HT-29 (cell line): ENCODE measurements at places on chromosomes 5 and 9.
A peak's percentile ranks its signal among the peaks of the same experiment; 100 is the strongest.

DNA sequence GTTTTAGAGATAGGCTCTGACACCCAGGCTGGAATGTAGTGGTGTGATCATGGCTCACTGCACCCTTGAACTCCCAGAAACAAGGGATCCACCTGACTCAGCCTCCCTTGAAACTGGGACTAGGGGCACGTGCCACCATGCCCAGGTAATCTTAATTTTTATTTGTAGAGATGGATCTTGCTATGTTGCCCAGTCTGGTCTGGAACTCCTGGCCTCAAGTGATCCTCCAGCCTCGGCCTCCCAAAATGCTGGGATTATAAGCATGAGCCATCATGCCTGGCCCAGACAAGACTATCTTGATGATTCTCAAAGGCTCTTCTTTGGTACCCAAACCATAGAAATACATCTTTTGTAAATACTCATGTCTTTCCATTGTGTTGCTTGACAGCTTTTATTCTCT lies 10.8 kb downstream of the OSMR start:
- no peak for DNase-seq

- DNase-seq = no peak
Measured at GRCh38 chr5:36145311-36145710, 6.4 kb downstream of the LMBRD2 start.

DNA sequence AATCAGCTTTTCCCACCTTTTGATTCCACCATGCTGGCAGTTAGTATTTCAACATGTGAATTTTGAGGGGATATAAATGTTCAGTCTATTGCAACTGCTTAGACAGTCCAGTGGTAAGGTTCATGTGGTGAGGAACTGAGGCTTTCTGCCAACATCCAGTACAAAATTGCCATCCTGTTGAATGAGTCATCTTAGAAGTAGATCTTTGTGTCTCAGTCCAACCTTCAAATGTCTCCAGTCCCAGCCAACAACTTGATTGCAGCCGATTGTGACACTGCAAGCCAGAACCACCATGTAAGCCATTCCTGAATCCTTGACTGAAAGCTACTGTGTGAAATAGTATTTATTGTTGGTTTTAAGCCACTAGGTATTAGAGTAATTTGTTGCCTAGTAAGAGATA lies 331.5 kb upstream of the GRIN3A start:
- no peak for DNase-seq

GRCh38 chr5:140347360-140347759 lies 957 bp upstream of the HBEGF start:
- no peak for DNase-seq

- DNase-seq = no peak
Measured at GRCh38 chr9:79220251-79220650, 351.5 kb upstream of the TLE4 start.

- DNase-seq = no peak
Measured at GRCh38 chr5:37557734-37558293, 178.7 kb downstream of the WDR70 start.

DNA sequence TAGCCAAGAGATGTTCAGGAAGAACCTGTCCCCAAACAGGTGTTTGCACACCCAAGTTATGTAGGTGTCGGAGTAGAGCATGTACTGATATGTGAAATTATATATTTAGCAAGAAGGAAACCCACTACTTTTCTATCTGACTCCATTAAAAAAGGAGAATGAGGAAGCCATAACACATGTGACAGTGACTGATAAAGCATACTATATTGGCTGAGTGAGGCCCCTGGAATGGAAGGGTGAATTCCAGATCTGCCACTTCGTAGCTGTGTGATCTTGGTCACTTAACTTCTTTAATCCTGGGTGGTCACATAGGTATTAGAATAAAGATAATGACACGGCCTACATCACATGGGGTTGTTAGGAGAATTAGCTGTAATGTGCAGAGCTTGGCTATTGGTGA lies 116.0 kb upstream of the MAN2A1 start:
- DNase-seq = no peak

DNA sequence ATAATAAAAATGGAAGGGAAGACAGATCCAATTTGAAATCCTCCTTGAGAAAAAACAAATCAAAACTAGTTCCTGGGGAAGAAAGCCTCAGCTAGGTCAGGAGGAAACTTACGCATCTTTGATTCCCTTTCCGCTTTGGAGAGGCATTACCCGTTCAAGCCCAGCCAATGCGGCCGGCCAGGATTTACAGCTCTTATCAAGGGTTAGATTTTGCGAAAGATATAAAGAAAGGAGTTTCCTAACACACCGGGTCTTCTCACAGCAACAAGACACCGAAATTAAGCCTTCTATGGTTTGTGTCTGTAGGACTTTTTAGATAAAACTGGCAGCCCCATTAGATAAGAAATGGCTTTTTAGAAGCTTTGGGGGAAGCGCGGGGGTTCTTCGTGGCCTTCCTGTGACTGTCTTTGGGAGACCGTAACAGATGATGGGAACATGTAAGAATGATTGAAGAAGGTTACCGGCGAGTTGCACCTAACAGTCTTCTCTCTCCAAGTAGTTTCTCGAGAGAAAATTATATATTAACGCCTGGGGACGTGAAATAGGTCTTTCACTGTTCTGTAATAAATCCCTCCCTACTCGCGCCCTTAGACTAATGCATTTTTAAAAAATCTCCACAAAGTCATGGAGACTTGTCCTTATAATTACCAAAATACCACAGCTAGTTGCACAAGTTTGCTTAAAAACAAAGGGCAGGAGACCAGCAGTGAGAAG lies 1.3 kb upstream of the ISL1 start:
- DNase-seq = peak; percentile 68

DNA sequence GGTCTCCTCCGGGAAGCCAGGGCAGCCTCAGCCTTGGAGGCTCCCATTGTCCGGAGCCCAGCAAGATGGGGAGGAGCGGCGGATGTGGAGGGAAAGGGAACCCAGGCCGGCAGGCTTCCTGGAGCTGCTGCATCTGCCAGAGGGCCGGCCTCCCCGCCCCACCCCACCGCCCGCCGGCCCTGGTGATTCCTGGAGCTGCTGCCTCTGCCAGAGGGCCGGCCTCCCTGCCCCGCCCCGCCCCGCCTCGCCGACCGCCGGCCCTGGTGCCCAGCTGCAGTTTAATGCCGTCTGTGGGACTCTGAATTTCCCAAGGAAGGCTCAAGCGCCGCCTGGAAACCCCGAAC lies 31.6 kb downstream of the EXD3 start:
- DNase-seq = peak; percentile 80

- DNase-seq = no peak
Measured at GRCh38 chr9:93874242-93874641, 80.9 kb downstream of the BARX1 start.

GRCh38 chr5:41637869-41638268 lies 127.5 kb upstream of the PLCXD3 start:
- DNase-seq = no peak

GRCh38 chr5:132019337-132019736 lies 7.9 kb upstream of the ACSL6 start:
- no peak for DNase-seq

DNA sequence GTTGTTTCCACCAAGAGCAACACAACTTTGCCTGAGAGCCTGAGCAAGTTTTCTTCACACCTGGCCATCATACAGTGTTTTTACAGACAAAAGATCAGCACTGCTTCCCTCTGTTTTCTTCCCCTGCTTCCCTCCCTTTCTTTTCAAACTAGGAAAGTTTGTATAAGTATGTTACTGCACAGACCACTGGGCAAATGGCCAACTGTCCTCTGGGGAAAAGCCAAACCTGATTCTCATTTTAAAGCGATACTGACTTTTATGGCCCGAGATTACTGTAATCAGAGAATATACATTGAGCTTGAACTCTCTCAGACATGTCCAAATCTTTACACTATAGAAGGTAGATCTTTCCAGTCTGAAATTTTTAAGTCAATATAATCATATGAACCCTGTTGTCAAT lies 415.0 kb downstream of the NFIB start:
- no peak for DNase-seq

- DNase-seq = no peak
Measured at GRCh38 chr9:16267281-16268066, 603.0 kb downstream of the BNC2 start.

DNA sequence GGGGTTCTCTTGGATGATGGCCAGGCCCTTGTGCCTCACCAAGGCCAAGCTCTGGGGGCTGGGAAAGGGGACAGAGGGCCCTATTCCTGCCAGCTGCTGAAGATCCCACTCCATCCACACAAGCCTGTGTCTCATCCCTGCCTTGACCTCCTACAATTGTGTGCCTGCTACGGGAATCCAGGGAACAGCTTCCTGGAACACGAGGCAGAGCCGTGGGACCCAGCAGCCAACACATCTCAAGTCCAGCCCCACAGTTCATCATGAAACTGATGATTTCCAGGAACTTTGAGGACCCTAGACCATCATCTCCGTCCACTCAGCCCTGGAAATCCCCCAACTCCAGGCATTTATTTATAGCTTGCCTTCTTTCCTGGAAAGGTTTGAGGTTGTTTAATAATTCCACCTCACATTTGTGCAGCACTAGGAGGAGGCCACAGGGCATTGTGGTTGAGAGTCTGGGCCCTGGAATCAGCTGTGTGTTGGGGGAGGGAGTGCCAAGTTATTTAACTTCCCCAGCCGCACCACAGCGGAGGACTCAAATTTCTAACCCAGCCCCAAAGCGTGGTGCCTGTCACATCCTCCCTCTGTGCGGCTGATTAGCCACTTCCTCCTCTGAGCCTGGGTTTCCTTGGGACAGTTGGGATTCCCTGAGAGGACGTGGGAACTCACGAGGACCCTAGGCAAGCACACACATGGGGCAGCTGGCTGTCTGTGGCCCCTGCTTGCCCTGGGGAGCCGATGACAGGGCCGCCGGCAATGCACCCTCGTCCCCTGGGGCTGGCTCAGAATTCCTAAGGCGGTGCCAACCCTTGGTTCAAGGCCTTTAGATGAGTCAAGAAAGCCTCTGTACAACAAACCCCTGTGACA lies 58.2 kb upstream of the GGTA1 start:
- no peak for DNase-seq

DNA sequence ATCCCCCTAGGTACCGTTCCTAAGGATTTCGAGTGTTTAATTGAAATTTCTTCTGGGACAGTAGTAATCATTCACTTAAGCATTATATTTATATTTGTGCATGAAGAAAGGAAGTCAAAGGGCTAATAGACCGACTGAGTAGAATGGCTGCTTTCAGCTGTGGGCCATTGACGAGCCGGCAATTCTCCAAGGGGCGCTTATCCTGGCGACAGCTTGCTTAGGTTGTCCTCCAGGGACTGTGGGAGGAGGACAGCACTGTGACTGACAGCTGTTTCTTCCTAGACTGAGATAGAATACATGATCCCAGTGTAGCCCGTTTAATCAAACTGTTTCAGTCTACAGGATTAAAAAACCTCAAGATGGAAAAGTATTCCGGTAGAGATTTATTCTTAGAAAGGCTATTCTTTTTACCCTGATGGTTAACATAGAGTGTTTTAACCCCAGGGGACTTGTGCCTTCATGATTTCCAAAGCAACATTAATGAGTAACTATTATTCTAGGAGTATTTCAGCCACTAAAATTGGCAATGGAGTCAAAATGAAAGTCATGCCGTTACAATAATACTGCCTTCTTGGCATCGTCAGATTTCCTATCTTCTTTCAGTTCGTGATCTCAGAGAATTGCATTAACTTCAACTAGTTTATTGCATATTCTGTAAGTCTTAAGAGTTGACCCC lies 943.1 kb upstream of the WWC1 start:
- DNase-seq = no peak

- no peak for DNase-seq
Measured at GRCh38 chr5:144310621-144311020, 139.9 kb downstream of the KCTD16 start.

DNA sequence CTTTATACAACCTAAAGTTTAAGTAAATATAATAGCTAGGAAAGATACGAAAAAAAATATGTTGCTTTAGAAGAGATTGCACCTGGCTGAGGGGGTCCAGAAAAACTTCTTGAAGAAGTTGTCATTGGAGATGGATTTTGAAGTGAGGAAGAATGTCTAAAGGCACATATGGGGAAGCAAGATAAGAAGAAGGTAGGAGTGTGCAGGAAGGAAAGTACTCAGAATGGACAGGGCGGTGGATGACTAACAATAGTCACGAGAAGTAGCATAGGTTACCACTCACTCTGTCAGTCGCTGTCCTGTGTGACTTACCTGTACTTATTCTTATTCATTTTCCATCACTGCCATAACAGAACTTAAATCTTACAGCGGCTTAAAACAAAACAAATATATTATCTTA lies 251.6 kb downstream of the GRIA1 start:
- DNase-seq = no peak

DNA sequence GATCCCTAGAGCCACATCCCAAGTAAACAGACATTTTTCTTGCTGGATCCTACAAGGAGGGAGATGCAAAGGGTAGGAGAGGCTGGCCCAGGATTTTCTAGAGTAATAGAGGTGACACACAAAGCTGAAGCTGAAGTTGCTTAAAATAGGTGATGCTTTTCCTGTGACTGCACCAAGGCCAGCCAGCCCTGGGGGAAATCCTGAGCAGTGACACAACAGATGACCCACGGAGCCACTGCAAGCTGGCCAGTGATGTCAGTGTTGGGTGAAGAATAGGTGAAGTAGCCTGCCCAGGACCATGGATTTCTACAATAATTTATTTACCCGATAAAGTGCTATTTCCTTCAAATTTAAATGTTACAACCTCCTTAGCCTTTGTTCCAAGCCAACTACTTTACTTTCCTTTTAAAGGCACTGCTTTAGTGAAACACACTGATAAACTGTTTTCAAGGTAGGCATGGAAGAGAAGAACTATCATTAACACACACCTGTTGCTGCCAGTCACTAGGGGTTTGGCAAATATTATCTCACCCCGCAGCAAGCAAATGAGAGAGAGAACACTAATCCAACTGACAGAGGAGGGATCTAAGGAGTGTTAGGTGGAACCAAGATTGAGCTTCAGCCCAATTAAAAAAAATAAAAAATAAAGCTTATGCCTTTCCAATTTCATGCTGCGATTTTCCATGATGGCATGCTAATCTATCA lies 123.5 kb downstream of the CTNND2 start:
- DNase-seq = no peak

- DNase-seq = peak; percentile 63
Measured at GRCh38 chr5:1246711-1247431, 21.7 kb downstream of the SLC6A18 start.

DNA sequence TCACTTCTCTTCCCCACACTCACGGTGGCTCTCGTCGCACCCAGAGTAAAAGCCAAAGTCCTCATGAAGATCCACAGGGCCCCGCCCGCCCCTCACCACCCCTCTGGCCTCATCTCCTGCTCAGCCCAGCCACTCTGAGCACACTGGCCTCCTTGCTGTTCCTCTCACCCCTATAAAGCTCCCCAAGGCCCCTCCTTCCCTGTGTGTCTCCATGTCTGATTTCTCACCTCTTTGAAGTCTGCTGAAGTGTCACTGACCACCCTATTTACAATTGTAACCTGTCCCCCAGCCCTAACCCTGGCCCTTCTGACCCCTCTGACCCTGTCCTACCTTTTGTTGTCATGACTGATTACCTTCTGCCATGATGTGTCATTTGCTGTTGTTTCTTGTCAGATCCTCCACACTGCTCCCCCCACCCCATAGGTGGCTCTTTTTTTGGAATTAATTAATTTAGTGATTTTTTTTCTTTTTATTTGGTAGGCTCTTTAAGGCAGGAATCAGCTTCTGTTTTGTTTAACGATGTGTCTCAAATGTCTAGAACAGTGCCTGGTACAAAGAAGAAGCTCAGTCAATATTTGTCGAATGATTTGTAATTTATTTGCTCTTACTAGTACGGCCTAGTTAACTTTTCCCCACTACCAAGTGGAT lies 90.2 kb downstream of the IQGAP2 start:
- no peak for DNase-seq

- DNase-seq = no peak
Measured at GRCh38 chr9:86491468-86492266, 137.5 kb upstream of the TUT7 start.
